ENCODE measurements at places on chromosomes 6 and 20.

DNA sequence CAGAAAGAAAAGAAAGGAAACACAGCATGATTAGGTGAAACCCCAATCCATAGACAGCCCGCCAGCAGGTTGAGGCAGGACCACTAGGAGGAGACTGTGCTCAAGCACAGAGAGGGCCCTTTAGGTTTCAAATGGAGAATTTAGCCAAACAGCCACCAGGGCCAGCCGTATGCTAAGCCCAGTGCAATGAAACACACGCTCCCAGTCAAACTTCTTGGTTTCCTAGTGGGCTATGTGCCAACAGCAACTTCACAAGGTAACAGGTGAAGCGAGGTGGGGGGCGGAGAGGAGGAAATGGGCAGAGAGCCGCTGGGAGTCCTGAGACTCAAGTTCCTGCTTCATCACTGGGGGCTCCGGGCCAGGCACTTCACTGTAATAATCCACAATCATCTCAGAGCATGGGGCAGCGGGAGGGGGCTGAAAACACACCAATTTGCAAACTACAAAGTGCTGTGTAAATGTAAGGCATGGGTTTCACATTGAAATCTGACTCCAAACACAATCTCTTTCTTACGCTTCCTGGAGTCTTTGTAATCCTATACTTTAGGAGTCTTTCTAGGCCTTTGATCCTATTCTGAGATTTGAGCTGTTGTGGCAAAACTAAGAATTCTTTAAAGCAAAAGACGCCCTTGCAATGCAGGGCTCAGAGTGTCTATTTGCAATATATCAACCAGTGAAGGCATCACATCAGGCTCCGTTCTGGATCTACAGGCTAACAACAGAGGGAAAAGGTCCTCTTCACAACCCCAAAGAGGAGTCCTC lies 117.3 kb downstream of the OPRM1 start:
- DNase-seq, result peak; percentile 81

- DNase-seq, result no peak
Measured at GRCh38 chr6:15110726-15111354, 135.0 kb upstream of the JARID2 start.

DNA sequence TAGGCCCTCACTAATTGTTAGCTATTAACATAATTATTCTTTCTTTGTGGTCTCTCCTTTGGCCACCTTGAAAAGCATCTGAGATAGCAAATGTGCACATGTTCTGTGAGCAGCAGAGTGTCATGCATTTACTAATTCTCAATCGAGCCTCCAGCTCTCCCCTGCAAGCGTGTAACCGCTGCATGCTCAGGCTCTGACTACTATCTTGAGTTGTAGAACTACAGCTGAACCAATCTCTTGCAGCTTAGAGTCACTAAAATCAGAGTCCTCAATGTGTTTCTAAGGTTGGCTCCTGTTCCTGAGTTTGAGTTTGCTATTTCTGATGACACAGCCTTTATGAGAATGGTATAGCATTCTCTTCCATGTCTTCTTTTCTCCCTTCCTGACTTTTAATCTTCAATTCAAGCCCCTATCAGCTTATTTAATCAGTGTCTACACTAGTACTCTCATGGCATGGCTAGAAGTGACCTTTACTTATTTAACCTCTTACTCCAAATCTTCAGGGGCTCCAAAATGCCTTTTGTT lies 65.5 kb downstream of the PPP1R3G start:
- no peak for DNase-seq

DNA sequence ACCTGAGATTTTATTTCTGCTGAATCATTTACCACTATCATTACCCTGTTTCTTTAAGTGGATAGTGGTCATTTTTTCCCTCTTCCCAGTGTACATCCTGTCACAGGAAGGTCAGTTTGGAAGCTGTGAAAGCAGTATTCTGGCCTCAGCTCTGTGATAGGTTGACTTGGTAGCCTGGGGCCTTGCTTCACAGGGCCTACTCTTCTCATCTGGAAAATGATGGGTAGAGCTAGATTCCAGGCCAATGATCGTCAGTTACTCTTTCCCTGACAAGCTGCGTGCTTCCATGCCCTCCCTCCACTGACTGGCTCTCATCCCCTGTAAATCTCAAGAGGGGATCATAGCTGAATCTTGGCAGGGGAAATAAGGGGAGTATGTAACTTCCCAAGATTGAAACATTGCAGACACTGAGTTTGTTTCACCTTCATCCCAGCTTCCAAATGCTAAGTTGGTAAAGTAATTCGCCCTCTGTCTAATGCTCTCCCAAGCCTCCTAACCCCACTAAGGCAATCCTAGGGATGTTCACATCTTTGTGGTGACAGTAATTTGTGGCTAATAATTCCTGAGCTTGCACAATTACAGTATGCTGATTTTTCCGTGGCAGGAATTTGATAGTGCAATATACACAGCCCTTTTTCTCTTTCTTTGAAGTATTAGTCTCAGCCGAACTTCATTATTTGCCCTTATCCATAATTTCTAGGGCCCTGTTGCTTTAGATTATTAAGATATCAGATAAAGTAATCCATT lies 51.2 kb downstream of the VAPB start:
- DNase-seq, result no peak

DNA sequence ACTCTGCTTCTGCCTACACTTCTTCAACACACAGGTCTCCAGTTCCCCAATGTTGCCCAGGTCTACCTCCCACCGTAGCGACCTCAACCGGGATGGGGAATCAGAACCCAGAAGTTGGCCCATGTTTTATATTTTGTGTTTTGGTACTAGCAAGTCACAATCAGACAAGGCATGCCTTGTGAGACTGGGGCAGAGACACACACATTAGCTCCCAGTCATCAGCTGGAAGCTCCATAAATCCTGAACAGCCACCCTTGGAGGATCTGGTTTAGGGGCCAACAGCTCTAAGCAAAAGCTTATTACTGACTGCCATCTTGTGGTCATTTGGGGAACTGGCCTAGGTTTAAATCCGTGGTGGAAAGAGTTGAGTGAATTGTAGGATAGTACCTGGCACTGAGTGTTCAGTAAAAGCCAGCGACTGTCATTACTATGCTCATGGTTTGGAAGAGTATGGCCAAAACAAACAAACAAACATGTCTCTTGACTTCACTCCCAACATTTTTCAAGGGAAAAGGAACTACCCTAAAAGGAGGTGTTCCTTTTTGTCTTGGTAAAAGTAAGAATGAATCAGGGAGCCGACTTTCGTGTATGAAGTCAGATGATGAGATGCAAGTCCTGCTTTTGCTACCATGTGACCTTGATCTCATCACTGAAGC lies 40.5 kb downstream of the PIM1 start:
- peak; percentile 81 for DNase-seq

DNA sequence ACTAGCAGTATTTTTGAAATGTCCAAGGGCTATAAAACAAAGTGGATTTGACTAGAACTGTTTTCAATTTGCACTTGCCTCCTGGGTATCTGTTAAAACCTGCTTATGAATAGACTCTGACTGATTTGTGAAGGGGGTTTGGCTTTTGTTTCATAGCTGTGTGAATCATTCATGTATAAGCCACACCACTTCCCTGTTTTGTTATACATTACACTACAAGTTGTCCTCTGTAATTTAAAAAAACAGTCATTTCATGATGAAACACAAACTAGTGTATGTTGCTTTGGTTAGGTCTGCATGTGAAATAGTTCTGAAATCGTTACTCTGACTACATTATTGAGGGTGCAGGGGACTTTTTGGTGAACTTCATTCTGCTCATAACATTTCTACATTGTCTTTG lies 121.7 kb downstream of the NKAIN2 start:
- peak; percentile 24 for DNase-seq

GRCh38 chr6:30152910-30153610 lies 8.0 kb downstream of the TRIM10 start:
- DNase-seq, result no peak

DNA sequence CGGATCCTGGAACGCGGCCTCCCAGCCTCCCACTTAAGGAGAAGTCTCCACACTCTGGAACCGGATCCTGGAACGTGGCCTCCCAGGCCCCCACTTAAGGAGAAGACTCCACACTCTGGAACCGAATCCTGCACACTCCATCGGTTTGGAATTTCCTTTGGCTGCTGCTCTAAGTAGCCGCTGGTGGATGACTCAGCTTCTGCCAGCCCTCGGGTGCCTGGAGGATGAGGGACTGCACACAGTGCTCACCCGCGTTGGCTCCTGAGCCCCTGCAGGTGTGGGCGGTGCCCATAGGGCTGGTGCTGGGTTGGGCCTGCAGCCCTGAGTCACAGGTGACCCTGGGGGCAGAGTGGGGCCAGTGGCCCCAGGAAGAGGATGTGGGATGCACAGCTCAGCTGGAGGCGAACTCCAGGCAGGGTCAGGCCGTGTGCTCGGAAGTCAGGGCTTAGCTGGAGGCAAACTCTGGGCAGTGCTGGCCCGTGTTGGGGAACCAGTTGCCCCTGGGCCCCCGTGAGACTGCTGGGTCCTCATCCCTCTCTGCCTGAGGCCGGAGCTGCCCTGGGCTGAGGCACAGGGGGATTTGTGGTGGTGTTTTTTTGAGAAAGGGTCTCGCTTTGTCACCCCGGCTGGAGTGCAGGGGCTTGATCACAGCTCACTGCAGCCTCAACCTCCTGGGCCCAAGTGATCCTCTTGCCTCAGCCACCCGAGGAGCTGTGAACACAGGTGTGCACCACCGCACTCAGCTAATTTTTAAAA lies 13.9 kb upstream of the TNFRSF6B start:
- DNase-seq, result no peak

DNA sequence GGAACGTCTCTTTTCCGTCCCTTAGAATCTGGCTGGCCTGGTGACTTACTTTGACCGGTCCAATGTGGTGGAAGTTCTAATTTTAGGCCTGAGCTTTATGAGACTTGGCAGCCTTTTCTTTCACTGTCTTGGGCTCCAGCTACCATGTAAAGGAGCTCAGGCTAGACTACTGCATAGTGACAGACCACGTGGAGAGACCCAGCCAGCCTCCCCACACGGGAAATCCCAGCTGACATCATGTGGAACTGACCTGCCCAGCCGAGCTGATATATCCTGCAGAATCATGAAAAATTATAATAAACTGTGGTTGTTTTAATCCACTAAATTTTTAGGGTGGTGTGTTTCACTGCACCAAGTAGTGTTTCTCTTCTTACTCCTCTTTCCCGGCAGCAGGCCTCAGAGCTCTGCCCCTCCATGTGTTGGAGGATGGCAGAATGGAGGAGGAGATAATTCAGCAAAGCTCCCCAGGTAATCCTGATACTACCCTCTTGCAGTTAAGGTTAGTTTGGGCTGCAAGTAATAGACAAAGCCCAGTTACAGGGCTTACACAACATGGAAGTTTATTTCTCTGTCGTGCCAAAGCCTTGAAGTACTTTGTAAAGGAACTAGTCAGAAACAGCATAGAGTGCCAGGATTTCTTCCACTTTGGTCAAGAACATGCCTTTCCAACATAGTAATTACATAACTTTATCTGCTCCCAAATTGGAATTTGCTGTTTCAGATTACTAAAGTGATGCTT lies 87.5 kb downstream of the SH3BGRL2 start:
- DNase-seq, result peak; percentile 24

- DNase-seq, result no peak
Measured at GRCh38 chr6:170114187-170114945, 176.5 kb downstream of the DLL1 start.

DNA sequence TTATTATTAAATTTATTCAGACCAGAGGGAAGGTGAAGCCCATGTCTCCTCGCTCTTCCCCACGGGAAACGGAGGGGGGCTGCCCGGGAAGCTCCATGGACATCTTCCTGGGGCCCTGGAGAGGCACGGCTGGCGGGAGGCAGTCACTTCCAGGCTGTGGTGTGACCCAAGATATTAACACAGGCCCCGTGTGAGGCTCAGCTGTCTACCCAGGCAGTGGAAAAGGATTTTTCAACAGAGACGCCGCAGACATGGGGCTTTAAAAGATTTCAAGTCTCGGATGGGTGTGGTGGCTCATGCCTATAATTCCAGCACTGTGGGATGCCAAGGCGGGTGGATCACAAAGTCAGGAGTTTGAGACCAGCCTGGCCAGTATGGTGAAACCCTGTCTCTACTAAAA lies 117.9 kb downstream of the ERMARD start:
- DNase-seq, result no peak

- DNase-seq, result no peak
Measured at GRCh38 chr6:1202201-1202600, 109.7 kb upstream of the FOXQ1 start.

- no peak for DNase-seq
Measured at GRCh38 chr6:51477711-51478311, 609.6 kb downstream of the PKHD1 start.

DNA sequence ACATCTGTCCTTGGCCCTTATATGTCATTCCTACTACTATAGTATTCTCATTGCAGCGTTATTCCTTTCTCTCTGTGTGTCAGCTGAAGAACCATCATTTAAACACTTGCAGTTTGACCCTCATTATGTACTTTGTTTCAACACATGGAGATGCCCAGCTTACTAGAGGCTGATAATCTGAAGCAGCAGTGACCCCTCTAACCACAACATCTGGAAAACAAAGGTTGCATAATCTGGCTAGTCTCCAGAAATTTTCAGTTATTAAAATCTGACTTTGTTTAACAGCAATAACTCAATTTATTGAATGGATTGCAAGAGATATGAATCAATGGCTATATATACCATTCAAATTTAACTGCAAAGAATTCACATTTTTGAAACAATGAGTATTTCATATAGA lies 6.6 kb upstream of the PHIP start:
- no peak for DNase-seq

DNA sequence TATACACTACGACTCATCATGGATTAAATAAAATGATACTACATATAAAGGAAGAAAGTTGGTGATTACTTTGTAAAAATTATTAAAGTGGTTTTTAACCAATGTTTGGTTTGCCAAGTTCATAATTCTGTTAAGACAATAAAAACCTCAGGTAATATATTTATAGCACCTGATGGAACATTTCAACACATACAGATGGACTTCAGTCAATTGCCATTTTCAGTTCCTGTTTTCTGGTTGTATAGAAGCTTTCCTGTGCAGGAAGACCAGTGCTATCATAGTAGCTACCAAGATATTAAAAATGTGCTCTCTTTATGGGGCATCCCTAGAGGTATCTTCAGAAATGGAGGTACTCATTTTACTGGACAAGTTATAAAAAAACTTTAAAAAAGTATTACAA lies 1686.4 kb downstream of the GRIK2 start:
- DNase-seq, result peak; percentile 0

DNA sequence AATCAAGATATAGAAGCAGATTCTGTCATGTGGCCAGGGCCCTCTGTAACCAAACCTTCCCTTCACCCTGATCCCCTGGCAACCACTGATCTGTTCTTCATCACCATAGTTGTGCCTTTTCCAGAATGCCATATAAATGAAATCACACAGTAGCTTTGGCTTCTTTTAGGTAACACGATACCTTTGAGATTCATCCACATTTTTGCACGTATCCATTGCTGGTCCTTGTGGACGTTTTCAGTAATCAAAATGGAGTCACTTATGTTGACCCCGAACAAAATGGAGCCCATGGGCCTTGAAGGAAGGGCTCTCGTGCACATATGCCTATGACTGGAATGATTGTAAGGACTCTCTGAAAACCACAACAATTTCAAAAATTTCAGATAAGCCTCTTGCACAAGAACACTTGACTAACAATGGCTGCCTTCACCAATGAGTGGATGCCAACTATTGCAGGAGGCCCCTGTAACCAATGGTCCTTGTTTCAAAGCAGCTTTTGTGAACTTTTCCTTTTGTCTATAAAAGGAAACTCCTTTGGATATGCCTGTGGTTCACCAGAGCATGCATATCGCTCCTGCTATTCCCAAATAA lies 84.3 kb upstream of the RALY start:
- no peak for DNase-seq
